ENCODE measurements at places on chromosomes 7 and 10.
A peak's percentile ranks its signal among the peaks of the same experiment; 100 is the strongest.

- DNase-seq = peak; percentile 50
These were observed 30.2 kb upstream of the NUB1 start for GRCh38 chr7:151311294-151311864.

GRCh38 chr10:118963341-118963740 lies 66.2 kb upstream of the NANOS1 start:
- no peak for DNase-seq

- DNase-seq = no peak
These were observed 12.9 kb upstream of the CSGALNACT2 start for GRCh38 chr10:43125274-43125845.

DNA sequence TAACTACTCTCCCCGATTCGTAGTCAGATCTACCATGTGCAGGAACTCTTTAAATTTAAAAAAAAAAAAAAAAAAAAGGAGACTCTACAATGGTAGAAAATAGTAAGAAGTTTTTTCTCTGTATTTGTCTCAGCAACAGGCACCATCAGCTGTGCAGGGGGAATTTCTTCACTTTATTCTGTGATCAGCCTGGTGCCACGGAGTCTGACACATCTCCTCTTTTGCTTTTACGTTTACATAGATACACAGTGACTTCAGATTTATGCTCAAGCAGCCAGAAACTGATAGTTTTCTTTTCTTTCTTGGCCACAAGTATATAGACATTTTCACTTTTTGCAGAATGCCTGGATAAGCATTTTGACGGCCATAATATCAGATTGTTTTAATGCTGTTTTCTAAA lies 190.6 kb upstream of the AKR1E2 start:
- DNase-seq = no peak

- peak; percentile 76 for DNase-seq
These were observed 82.1 kb downstream of the SLC37A3 start for GRCh38 chr7:140316165-140316661.

DNA sequence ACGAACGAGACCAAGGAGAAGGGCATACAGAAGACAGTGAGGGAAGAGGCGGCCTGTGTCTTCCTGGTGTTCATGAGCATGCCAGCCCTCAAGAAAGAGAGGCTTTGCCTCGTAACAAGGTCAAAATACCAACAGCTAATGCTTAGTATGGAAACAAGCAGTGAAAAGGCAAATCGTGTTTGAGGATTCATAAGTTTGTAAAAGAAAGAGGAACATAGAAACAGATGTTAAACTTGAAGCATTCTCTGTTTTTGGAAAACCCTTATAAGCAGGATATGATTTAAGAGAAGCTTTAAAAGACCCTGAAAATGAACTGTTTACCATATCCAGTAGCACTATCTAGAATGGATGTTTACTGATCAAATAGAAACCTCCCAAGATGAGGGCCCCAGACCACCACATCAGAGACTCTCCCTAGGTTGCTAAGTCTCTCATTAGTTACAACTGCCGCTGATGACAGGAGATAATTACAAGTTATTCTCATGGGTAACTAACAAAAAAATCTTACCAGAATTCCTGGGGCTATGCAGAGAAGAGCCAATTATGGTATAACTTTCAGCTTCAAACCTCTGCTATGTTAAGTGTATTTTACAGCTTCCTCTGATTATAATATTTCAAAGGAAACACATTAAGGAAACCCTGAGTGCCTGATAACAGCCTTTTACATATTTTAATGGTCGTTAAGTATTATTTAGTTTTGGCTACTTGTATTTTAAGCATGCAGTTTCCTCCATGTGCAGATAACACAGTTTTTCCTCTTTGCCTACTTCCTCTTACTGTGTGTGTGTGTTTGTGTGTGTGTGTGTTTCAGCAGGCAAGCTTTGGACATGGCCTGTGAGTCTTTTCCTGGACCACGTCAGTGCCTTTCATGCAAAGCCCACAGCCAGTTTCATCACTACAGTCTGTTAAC lies 17.9 kb downstream of the JCAD start:
- no peak for DNase-seq

GRCh38 chr10:93277360-93277759 lies 203.7 kb downstream of the CYP26A1 start:
- no peak for DNase-seq

DNA sequence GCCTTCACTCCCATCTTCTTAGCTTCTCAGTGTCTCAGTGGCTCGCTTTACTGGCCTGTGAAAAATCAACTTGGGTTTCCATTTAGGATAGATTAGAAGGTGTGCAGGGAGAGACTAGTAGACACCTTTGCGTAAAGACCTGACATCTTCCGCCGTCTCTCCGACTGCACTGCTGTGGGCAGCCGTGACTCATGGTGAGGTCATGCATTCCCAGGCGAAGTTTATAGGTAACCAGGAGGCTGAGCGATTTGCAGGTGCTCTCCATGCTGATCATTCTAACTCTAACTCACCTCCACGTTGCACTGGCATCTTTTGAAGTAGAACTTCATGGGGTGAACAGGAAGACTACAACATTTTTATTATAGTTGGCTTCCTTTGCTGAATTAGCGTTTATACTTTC lies 68.0 kb upstream of the ZNF438 start:
- no peak for DNase-seq

- no peak for DNase-seq
These were observed 606.9 kb downstream of the POM121L12 start for GRCh38 chr7:53642361-53642760.

DNA sequence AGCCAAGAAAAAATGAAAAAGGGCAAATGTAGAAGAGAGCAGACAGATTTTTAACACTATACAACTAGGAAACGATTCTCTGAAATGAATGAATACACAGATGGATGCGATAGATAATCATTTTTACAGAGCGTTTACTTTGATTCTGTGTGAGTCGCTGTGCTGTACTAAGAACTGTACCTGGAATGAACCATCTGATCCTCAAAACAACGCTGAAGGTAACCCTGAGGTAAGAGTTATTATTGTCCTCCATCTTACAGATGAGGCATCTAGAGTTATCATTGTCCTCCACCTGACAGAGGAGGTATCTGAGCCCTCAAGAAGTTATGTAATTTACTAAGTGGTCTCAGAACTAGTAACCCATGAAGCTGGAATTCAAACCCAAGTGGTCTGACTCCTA lies 80.2 kb downstream of the CHCHD3 start:
- DNase-seq = no peak

GRCh38 chr10:6202098-6202683 lies 541 bp upstream of the PFKFB3 start:
- no peak for DNase-seq

DNA sequence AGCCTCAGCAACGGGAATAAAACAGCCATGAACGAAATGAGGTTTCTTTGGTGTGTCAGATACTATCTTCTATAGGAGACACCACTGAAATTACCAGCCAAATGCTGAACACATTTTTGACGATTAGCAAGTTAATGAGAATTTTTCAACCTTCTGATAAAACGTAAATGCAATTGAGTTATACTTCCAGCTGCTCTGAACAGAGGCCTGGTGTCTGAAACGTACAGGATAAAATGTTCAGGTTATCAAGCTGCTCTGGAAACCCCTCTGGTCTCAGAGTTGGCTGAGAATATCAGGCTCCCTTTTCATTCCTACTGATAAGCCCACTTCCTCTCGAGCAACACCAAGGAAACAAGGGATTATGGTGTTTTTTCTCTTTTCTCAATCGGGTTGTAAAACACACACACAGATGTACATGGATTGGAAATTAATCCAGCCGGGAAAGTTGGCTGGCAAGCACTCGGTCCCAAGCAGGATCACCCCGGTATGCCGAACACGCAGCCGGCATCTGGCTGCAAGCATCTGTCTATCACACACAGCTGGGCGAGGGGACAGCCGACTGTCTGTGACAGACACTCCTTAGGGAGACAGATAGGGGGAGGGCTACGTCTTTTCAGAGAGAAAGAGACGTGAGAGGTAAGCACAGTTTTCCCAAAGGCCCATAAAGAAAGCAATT lies 171.8 kb downstream of the PRKAG2 start:
- no peak for DNase-seq

DNA sequence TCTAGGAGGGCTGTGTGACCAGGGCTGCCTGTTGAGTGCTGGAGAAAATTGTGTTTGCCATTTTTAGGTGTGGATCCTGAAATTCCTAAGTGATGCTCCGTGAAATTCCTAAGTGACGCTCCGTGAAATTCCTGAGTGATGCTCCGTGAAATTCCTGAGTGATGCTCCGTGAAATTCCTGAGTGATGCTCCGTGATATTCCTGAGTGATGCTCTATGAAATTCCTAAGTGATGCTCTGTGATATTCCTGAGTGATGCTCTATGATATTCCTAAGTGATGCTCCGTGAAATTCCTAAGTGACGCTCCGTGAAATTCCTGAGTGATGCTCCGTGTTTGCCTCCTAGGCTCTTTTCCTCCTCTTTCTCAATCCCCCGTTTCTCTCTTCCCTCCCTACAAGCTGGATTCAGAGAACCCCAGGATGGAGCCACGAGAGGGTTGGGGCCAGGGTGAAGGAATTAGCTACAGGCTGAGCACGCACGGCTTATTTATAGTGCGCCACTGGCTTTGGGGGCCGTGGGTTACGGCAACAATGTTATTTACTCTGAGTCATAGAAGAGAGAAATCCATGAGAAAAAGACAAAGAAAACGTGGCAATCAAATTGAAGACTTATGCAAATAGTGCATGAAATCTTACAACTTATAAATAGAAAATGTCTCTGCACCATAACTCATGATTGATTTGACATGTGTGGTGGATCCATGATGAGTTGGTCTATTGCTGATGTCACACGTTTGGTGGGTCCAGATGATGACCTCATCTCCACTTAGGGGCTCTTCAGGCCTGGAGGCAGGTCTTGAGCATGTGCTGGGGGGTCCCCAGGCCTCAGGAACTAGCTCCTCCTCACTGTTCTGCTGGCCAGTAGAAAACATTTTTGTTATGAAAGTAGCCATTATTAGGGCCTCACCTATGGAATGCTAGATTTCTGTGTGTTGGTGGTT lies 224.6 kb downstream of the WDR37 start:
- DNase-seq = no peak

- DNase-seq = no peak
These were observed 765.6 kb upstream of the GHITM start for GRCh38 chr10:83373671-83374070.

DNA sequence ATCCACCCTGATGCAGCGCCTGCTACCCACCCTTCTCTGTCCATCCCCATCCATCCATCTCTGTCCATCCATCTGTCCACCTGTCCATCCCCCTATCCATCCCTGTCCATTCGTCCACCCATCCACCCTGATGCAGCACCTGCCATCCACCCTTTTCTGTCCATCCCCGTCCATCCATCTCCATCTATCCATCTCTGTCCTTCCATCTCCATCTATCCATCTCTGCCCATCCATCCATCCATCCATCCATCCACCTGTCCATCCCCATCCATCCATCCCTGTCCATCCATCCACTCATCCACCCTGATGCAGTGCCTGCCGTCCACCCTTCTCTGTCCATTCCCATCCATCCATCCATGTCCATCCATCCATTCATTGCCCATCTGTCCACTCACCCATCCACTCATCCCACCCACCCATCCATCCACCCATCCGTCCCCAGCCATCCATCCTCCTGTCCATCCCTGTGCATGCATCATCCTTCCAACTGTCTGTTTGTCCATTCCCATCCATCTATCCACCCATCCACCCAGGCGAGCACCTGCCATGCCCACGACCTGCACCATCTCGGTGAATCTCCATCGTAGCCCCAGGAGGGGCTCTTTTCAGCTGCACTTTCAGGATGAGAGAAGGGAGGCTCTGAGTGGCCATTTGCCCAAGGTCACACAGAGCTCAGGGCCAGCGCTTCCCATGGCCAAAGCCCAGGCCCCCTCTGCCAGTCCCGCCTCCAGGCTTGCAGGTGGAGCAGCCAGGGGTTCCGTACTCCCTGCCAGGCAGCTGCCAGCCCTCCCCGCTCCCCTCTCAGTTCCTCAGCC lies 137.4 kb downstream of the LHPP start:
- no peak for DNase-seq

- DNase-seq = no peak
These were observed 108.2 kb downstream of the INPP5A start for GRCh38 chr10:132645630-132646442.

DNA sequence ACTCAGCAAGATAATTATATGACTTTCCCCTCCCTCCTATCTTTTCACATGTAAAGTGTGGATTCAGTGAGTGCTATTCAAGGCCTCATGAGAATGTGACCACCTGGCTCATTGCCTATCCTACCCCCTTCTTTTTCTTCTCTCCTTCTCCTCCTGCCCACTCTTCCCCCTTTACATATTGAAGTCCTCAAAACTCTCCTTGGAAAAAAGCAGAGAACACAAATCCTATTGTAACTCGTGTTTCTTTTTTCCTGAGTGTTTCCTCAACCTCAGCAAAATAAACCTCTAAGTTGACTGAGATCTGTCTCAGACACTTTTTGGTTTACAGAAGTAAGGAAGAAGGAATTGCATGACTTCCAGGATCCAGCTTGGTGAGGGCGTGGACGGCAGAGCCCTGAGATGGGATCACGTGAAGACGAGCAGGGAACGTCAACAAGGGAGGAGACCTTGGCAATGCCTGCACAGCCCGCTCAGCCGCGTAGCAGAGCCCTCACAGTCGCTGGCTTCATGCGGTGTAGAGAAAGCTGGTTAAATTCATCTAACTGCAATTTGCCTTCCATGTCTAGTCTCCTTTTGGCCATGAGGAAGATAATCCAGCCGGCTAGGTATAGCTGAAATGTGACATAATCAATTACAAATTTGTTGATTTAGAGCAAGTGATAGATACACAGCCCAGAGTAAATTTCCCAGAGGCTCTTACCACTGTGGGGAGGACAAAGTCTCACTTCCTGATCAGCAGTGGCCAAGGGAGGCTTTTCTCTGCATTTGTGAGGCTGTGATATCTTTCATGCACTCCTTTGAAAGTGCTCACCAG lies 75.7 kb downstream of the LYZL2 start:
- no peak for DNase-seq

GRCh38 chr10:64881257-64881656 lies 1360.1 kb downstream of the REEP3 start:
- DNase-seq = no peak

DNA sequence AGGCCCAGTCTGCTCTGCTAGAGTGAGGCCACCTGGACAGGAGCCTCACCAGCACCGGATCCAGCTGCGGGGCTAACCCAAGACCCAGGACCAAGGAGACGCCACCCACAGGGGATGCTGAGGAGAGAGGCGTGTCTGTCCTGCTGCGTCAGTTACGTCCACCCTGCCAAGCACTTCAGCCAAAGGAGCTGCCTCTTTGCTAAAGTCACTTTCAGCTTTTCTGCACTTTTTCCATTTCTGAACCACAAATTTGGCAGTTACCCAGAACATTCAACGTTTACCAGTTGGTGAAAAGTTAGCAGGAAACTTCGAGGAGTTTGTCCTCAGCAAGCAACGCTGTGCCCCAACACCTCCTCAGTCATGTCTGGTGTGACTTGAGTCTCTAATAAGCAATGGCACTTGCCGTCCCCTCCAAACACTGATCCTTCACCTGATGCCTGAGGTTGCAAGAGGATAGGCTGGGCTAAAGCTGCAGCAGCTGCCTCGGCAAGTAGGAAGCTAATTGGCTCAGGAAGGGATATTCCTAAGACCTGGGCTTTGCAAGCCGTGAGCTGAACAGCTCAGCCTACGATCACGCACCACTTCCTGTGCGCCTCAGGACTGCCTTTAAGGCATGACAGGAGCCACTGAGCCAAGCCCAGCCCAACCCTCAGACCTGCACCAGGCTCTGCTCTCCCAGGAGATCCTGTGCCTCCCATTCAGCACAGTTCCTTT lies 40.1 kb downstream of the KCNH2 start:
- DNase-seq = no peak

Measured in hematopoietic multipotent progenitor cell treated with erythropoietin and hydrocortisone succinate and interleukin-3 and kit ligand, for 15 days (in vitro differentiated cells).